ENCODE measurements at places on chromosomes 5 and 9.

GRCh38 chr9:100315561-100315960 lies 37.2 kb downstream of the TEX10 start:
- DNase-seq: no peak

- no peak for DNase-seq
Observed at GRCh38 chr9:94864196-94864595, 137.7 kb downstream of the AOPEP start.

DNA sequence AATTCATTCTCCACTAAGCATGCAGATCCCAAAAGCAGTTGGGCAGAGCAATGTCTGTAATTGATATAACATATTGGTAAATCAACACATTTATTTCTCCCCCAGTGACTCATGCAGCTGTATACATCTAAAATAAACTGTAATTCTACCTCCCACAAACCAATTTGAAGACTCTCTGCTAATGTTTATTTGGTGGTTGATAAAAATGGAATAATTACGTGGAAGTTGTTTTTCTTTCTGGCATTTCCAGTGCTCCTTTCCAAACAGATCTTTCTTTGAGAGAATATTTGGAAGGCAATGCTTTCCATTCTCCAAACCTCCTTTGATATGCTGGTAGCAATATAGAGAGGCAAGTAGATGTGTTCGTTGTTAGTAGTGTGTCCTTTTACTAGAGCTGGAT lies 194.7 kb downstream of the CHSY3 start:
- DNase-seq: no peak

DNA sequence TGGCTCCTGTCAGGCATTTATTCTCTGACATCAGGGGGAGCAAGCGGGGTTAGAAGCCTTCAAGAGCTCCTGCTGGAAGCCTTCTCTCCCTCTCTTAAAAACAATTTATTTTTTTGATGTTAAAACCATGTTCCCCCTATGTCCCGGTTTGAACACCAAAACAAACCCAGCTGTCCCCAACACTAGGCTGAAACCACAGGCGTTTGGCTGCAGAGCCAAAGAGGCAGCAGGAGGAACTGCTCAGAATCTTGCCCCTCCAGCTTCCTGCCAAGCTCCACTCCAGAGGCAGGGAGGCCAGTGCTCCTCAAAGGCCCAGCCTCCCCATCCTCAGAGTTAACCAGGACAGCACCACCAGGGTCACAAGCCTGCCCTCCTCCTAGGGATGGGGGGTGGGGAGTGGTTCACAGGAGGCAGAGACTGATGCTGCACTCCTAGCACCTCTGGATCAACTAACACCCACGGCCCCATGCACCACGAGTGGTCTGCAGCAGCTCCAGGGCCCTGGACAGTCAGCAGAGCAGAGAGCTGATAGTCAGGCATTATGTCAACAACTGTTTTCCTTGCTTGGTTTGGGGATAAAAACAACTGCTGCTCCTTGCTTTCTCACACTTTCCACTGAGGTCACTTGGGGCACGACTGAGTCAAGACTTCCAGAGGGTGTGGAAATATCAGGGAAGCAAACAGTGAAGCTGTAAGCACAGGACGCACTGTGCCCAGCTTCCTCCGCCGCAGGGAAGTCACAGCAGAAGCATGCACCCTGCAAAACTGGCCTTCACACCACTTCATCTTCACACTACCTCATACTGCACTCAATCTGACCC lies 96.5 kb upstream of the ADRA1B start:
- no peak for DNase-seq

- no peak for DNase-seq
Observed at GRCh38 chr9:130159057-130159456, 13.1 kb upstream of the NCS1 start.

DNA sequence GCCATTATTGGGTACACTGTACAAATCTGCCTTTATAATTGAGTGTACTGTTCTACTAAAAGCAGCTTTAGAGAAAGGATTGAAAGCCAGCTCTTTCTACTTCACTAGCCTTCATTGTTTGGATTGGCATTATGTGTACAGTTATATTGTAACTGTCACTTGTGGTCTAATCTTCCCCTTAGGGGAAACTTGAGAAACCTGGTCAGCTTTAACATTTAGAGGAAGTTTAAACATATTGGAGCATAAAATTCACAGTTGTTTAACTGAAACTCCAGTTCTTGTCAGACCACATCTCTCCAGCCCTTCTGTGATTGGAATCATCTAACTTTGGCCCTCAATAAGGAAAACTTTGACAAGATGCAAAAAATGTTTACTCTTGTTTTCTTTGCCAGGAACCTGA lies 24.6 kb downstream of the PIK3R1 start:
- DNase-seq: no peak

- no peak for DNase-seq
Observed at GRCh38 chr9:87569518-87569917, 71.9 kb downstream of the DAPK1 start.

DNA sequence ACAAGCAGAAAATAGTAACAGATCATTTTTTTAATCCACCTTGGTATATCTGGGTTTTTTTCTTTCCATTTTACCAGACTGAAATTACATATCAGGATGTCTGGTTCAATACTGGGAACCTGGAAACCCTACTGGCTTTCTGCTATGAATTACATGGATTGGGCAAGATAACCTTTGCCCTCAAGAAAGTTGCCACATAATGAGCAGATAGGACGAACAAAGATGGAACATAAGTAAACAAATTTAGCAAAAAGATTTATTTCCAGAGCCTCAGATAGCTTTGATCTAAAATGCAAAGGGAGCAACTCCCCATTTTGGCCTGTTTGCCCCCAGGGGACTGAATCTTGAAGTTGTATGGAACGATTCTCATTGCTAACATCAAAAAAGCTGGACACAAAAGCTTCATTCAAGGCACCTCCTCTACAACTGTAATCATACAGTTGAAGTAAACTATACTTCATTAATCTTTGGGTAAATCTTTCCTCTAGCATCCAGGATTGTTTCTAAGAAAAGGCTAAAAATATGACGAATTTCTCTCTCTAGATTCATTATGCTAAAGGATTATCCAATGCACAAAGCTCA lies 131.6 kb upstream of the PTGER4 start:
- DNase-seq: no peak

GRCh38 chr5:172223901-172224873 lies 30.2 kb downstream of the EFCAB9 start:
- peak; percentile 54 for DNase-seq

- no peak for DNase-seq
Observed at GRCh38 chr5:132372127-132372526, 2.6 kb downstream of the SLC22A5 start.

- no peak for DNase-seq
Observed at GRCh38 chr9:113572076-113572861, 108.7 kb downstream of the RGS3 start.

DNA sequence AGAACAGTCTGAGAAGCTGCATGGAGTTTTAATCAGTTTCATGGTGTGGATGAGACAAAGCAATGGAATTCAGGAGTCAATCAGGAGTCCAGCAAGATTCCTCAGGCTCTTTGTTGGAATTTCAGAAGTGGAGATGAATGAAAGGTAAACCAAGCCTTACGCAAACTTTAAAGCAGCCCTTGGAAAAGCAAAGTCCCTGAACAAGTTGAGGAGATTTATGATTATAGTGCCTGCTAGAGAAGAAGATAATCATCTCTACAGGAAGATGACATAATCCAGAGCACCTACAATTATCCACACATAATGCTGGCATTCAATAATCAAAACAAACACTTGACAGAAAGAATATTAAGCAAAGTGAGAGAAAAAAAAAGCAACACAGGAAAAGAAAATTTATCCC lies 1380.1 kb upstream of the NUDT12 start:
- DNase-seq: no peak

DNA sequence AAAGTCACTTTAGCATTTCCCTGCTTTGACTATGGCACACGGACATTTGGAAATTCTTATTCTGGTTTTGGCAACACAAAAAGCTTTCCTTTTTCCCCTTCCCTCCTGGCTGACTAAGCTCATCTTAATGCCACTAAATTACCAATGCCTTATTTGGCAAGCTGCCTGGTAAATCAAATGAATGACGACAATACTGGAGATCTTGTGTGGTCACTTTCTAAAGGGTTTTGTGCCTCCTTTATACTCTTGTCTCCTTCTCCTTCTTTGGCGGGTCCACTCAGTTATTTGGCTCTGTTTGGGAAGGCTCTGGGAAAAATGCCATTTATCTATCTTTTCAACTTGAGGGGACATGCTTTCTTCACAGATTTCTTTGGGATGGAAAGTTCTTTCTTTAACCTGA lies 34.9 kb downstream of the SH3GL2 start:
- DNase-seq: no peak

DNA sequence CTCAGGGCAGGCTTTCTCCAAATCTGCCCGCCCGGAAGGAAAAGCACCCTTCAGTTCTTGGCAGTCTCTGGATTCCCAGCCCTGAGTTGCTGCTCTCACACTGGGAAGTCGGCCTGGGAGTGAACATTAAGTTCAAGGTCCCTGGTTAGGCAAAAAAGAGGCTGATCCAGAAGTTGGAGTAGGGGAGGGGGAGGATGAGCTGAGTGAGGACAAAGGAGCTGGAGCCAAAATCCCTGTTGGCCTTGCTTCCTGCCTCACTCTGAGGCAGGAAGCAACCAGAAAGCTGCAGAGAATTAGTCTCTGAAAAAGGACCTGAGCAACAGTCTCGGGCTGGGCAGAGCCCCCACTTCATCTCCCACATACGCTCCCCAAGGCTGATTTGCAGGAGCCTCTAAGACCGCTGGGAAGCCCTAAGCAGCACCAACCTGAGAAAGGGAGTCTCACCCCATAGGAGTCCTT lies 15.0 kb upstream of the RPS14 start:
- DNase-seq: no peak

DNA sequence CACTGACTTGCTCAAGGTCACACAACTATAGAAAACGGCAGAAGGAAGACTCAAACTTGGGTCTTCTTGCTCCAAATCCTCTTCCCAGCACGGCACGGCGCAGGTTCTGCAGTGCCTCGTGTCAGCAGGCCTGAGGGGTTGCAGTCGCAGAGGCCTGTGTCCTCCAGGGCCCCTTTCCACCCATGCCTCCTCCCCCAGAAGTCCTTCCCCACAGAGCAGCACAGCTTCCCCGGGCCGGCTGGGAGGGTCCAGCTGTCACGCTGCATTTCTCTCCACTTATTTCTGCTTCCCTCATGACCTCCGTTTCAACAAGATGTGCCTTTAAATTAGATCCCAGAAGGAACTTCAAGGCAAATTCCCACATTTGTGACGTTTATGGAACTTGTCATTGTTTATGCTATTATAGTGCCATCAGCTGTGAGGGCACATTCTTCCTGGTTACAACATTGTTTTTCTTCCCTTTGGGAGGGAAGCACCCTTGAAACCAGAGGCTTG lies 148.4 kb downstream of the C5orf15 start:
- no peak for DNase-seq

DNA sequence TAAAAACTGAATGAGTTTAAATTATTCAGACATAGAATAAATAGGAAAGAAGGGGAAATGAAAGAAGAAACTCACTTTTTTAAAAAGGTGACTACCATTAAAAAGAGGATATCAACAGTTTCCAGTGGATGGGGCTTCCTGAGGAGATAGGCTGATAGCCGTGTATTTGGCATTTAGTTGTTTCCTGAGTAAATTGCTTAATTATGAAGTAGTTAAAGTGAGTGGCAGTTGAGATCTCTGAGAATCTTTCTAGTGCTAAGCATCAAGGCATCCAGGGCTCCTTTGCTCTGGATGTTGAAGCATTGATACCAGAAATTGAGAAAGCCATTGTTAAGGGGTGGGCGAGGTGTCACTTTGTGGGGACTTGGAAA lies 2.7 kb downstream of the TNFAIP8 start:
- no peak for DNase-seq

GRCh38 chr5:133565993-133566392 lies 46.3 kb downstream of the FSTL4 start:
- peak; percentile 26 for DNase-seq

DNA sequence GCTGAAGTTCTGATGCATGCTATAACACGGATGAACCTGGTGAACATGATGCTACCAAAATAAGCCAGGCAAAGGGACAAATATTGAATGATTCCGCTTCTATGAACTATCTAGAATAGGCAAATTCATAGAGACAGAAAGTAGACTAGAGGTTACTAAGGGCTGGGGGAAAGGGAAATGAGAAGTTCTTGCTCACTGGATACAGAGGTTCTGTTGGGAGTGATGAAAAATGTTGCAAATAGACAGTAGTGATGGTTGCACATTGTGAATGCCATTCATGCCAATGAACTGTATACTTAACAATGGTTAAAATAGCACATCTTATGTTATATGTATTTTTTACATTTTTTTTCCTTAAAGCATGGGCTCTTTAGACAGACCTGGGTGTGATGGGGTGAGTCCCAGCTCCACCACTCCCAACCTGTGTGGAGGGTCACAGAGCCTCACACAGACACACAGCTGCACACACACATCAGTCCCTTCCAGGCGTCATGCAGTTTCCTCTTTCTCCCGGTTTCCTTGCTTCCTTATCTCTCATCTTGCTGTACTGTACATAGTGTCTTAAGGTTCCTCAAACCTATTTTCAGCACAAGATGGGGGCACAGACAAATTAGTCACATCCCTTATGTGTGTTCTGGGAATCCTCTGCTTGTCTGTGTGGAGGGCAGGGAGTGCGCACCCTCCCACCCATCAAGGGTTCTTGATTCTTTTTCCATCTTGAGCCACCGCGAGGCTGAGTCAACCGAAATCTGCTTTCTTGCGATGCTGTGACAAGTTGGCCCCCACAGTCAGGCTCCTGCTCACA lies 192.9 kb downstream of the CRB2 start:
- DNase-seq: peak; percentile 71

- DNase-seq: peak; percentile 5
Observed at GRCh38 chr5:79263290-79263689, 27.4 kb downstream of the JMY start.

GRCh38 chr9:82410306-82410705 lies 421.7 kb downstream of the SPATA31D1 start:
- no peak for DNase-seq

DNA sequence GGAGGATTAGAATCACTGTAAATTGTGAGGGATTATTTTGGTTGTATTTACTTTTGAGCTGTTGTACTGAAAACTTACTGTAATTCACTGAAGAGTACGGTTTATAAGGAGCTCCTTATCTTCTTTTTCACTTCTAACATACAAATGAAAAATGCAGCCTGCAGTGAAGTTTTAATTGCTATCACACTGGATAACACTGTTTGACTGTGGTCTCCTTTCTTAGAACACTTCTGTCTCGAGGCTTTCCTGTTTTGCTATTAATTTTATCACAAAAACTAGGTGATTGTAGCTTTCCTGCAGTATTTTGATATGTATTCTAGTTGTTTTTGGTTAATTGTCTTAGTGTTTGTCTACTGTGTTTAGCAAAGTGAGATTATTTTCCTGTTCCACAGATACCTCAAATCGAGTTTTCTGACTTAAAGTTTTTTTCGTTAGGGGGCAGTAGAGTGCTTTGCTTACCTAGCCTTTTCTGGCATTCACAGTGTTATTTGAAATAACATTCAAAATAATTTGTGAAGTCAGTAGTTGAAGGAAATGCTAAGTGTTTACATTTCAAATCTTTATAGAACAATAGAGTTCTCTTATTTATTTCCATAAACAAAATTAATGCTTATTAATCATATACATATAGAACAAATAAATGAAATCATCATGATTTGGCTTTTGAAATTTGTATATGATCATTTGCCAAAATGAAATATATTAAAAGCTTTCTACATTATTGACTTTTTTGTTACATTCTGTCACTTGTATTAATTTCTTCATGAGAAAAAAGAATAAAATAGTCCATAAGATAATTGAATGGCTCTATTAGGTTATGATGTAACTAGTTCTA lies 52.9 kb downstream of the COMMD10 start:
- DNase-seq: no peak
